PC-9 (cell line): ENCODE measurements at places on chromosomes 11 and 22.

GRCh38 chr11:110919241-110919922, 207.1 kb upstream of the ARHGAP20 start:
- no peak for DNase-seq

DNA sequence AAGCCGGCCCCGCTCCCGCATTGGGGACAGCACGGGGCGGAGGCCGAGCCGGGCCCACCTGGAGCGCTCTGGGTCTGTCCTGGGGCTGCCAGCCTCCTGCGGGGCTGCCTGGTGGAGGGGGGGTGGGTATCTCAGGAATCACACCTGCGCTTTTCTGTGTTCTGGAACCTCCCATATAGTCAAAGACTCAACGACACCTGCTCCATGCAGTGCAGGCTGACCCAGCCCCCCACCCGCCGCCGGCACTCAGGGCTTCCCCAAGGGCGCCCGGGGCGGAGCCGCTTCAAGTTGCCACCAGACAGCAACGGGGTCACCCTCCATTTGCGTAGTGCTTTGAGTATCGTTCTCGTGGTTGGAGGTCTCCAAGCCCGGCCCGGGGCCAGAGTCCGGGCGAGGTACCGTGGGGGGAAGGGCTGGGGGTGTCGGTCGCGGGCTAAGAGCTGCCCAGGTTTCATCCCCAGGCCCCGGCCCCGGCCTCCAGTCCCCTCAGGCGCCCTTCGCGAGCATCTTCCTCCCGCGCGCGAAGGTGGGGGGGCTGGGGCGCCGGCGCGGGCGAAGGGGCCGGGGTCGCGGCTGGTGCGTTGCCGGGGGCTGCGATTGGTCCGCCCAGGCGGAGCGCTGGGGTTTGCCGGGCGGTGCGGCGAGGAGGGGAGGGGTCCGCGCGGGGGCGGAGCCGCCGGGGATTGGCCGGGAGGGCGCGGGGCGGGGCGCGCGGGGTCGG, 6.6 kb downstream of the TSPAN4 start:
- DNase-seq, result no peak

- peak; percentile 65 for DNase-seq
These were observed 30.4 kb downstream of the NEAT1 start for GRCh38 chr11:65452806-65453490.

DNA sequence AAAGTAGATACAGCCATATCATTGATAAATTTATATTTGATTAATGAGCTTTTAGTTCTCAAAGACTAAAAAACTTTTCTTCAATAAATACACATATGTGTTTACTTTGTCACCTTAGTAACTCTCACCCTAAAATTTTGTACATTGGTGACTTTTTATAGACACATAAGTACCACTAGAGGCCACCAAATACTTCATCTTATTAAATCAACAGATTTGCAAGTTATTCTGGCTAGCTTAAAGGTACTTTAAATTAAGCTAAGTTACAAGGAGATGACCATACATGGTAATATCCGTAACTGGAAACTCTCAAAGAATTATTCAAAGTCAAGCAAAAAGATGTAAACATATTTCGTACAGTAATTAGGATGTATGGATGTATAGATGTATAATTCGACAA, 112.2 kb downstream of the SBF2 start:
- DNase-seq, result no peak

DNA sequence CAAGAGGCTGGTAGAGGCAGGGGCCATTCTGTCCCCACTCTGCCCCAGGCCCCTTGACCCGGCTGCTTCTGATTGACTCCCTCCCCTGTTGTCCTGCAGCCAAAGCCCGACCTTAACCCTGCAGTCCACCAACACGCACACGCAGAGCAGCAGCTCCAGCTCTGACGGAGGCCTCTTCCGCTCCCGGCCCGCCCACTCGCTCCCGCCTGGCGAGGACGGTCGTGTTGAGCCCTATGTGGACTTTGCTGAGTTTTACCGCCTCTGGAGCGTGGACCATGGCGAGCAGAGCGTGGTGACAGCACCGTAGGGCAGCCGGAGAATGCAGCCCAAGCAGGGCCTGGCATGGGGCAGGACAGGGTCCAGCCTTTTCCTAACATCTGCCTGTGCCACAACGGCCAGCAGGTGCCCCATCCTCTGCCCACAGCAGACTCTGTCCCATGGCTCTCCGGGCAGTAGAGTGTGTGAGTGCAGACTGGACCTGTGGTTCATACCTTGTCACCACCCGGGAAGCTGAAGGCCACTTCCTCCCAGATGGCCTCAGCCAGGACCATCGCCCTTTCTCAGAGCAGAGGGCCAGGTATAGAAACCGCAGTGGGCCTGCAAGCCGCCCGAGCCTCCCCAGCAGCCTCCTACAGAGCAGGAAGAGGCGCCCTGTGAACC, 26.8 kb upstream of the MGAT3 start:
- DNase-seq, result no peak

GRCh38 chr11:134560566-134561330, 148.7 kb upstream of the B3GAT1 start:
- DNase-seq, result no peak

DNA sequence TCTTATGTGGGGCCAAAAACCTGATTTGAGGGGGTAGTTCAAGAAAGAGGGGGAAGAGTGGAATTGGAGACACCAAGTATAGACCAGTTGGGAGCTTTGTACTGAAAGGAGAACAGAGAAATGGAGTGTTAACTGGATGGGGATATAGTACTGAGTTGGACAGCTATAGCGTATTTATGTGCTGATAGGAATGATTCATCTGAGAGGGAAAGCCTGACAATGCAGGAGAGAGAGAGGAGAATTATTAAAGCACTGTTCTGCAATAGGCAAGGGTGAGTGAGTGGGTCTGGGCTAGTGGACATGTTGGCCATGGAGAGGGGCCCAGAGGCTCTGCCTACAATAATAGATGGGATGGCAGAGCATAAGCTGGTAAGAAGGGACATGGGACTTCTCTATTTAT, 52.9 kb upstream of the PITPNB start:
- no peak for DNase-seq

- peak; percentile 43 for DNase-seq
These were observed 7.1 kb upstream of the SCGB2A1 start for GRCh38 chr11:62201376-62201775.

GRCh38 chr11:97570636-97571035, 1180.8 kb downstream of the JRKL start:
- no peak for DNase-seq
